ENCODE measurements at places on chromosomes 5 and 9. TPM values are rescaled to one million over a fixed set of nuclear protein-coding genes. Genes with fewer than 3 reads are reported as not detected.

Gene REEP5
- 112 TPM for polyA plus RNA-seq

DNA sequence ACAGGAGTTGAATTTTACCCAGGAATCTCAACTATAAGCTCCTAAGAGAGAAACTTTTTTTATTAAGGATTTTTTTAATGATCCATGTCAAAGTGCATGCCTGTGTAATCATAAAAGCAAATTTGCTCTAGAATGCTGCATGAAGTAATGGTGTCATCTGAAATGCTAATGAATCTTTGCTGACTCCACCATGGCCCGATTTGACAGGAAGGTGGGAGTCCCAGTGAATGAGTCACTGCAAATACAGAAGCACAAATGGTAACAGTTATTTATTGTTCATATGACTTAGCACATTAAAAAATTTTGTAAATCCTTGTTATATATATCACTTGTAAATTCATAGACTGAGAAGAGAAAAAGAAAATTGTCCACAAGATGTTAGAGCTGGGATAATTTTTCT is 341.3 kb downstream of the RASEF start:
- DNase-seq, result no peak

DNA sequence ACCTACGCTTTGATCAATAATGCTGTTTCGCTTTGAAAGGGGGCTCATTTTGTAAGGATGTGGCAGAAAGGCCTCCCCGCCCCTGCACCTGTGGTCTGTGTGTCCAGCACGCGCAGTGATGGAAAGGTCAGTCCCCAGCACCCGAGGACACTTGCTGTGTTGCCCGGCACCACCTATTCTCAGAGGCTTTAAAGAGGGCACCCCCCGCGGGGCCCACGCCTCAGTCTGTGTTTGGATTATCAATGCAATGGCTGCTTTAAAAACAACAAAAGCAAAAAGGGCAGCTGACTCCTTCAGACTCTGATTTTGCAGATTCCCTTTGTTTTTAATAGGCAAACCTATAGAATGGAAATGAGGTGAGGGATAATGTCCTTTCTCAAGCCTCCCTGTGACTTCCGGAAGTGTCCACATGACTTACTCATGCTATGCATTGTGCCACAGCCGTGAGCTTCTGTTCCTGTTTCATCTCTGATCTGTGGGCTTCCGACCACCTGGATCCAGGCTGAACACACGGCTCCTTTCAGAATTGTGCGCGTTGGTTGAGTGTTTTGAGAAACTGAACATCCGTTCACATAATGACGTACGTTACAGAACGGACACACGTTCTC is 416.2 kb downstream of the IRX2 start:
- DNase-seq, result no peak

Gene DOCK8
- polyA plus RNA-seq, result 12.6 TPM

Gene CER1
- polyA plus RNA-seq, result 0.89 TPM

GRCh38 chr9:138118601-138119071 is 241.1 kb downstream of the CACNA1B start:
- DNase-seq, result no peak

Gene LEAP2
- 5.7 TPM for polyA plus RNA-seq

Gene CCDC152
- 21.5 TPM for polyA plus RNA-seq

DNA sequence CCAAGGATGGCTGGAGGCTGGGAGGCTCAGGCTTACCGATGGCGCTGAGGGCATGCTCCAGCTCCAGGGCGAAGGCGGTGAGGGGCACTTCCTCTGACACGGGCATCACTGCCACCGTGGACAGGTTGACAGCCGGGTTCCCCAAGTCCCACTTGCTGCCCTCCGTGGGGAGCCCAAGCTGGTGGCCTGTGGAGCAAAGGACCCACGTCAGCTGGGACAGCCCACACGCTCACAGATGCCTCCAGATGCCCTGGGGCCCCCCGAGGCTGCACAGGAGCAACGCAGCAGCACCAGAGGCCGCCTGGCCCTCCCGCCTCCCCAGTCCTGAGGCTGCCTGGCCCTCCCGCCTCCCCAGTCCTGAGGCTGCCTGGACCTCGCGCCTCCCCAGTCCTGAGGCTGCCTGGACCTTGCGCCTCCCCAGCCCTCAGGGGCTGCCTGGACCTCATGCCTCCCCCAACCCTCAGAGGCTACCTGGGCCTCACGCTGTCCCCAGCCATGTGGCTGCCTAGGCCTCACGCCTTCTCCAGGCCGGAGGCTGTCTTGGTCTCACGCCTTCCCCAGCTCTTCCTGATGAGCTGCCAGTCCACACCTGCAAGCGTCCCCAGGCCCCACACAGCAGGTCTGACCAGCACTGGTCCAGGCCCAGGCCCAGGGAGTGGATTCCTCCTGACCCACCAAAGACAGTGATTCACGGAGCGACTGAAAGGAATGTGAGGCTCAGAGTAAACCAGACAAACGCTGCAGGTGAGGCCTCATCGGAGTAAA is 25.6 kb upstream of the NSMF start:
- no peak for DNase-seq

DNA sequence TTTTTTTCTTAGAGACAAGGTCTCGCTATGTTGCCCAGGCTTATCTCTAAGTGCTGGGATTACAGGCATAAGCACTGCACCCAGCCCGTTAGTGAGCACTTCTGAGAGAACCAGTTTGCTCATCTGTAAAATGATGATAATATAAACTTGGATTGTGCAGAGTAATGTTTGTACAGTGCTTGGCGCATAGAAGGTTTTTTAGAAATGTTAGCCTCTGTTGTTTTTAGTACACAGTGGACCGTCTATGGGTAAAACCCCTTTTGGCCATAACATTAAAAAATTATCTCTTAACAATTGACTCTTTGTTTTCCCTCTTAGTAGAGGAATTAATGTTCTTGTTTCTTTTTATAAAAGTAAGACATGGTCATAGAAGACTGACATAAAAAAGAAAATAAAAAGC is 202.1 kb downstream of the PCSK5 start:
- no peak for DNase-seq

DNA sequence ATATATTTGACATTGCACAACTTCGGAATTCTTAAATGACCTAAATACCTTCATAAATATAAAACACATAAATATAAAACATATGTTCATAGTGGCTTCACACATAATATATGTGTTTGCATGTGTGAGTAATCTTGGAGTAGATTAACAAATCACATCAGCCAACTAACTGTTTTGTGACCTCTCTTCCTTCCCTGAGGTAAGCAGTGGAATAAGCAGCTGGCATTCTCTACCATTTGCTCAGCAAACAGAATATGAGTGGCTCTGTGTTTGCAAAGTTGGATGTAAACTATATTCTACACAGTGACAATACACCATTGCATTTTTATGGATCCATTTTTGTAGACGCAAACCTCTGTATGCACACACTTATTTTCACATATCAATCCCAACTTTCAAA is 189.9 kb downstream of the ACER2 start:
- DNase-seq, result no peak

DNA sequence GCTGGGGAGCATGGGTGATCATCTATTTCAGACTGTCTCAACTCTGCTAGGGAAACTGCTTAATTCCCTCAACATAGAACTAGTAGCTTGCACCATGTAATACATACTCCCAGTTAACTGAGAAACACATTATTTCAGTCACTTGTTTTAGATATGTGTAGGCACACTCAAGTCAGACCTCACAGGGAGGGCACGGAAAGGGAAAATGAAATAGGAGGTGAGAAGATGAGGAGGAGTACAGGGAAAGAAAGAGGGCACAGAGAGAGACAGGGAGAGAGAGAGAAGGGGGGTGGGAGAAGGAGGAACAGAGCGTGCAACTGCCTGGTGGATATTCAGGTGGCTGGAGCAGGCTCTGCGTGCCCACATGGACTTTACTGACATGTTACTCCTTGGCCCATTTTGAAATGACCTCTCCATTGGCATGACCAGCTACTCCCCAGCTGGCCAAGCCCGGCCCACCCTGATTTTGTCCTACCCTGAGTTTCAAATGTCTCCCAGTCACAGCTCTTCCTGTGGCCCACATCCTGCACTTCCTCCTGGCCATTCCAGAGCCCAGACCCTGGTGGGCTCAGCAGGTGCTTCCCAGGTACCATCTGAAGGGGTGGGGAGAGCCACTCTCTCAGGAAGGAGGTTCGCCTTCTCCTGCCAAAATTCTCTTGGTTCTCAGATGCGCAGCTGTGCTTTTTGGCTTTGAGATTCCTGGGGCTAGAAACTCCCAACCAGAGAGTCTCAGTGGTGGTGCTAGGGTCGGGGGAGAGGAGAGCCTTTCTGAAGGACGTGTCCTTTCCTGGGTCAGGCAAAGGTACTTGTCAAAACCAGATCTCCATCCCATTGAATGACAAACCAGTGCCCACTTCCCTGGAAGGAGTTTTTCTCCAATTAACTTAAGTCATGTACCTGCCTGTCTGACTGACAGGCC is 229.4 kb downstream of the FSTL4 start:
- no peak for DNase-seq

DNA sequence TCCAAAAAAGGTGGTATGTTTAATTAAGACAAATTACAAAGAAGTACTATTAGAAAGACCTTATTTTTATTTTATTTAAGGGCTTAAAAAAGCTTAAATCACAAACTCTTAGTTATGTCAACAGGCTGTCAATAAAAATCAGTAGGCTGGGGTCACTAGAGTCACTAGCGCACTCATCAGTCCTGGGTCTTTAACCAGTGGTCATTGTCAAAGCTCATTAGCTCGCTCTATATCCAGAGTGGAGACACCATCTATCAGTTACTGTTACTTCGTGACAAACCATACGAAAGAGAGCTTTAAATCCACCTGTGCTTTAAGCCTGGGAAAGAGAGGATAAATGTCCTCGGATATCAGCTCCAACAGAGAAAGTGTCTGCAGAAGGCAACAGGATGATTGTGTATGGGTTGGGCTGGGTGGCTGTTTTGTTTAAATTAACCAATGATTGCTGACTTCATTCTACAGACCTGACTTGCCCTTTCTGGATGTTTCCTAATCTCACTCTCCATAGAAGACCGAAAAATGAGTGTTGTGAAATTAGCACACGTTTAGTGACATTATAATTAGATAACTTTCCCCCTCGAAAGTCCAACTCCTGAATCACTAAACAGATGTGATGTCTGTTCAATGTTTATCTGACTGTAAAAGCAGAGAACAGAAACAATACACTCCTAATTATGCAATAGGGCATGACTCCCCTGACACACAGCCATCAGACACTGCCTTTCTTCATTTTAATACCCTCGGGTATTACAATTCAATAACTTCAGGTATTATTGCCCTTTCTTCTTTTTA is 123.6 kb upstream of the TNPO1 start:
- DNase-seq, result no peak

DNA sequence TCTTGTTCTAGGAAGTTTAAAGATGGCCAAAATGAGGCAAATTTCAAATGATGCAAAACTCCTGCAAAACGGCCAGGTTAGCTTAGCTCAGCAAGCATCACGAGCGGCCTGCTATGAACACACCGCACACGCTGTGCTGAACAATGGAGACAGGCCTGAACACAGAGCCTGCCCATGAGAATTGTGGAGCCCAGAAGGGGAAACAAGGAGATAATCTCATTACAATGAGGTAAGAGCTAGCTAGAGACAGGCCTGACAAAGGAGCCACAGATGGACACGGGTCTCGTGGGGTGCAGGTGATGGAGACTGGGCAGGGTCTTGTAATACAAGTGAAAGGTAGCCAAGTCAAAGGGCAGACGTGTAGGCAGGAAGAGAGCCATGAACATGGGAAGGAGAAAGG is 50.2 kb downstream of the PSMB7 start:
- DNase-seq, result no peak

Gene MCCC2
- polyA plus RNA-seq, result 57.6 TPM

Gene EDIL3
- 41.3 TPM for polyA plus RNA-seq

DNA sequence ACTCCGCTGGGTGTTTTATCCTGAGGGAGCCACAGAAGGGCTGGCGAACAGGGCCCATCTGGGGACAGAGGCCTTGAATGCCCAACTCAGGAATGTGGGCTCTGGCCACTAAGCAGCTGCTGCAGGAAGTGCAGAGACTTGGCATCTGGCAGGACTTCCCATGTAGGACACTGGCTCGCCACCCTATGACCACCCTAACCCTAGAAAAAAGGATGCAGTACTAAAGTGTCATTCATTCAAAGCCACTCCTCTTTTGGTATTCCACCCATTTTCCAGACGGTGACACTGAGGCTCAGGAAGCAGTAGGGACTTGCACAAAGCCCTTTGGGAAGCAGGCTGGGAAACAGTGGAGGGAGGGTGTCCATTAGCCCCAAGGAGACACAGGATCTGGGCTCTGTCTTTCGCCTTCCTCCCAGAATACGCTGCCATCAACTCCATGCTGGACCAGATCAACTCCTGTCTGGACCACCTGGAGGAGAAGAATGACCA is 3.0 kb downstream of the BBLN start:
- no peak for DNase-seq

Gene GABRA1
- polyA plus RNA-seq, result not detected

- no peak for DNase-seq
These were observed 388.7 kb downstream of the EFNA5 start for GRCh38 chr5:107282061-107282460.

Gene SCAI
- 11.0 TPM for polyA plus RNA-seq

DNA sequence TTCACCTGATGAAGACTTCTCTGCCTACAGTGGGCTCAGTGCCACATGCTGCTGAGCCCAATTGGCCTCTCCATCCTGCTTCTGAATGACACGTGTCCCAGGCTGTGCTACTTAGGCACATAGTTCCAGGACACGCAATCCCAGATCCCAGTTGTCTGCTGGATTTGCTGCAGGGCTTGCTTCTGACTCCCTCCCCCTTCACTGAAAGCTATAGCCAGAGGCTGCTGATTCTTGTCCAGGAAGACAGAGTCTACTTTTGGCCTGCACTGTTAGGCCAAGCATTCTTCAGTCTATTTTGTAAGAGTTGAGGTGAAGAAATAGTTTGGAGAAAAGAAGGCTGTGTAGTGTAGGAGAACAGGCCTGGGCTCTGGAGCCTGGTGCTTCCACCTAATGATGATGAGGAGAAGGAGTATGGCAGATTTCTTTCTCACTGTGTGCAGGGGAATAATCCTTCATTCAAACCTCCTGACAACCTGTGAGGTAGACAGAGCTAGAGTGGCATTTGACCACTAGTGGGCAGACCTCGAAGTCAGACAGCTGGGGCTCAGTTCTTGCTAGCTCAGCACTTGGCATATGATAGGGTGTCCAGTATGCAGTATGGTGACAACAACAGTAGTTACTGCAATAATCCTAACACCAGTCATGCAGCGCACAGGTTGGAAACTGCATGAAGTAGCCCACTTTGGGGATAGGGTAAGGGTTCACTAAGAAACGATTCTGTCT is 19.5 kb upstream of the ASPN start:
- DNase-seq, result no peak

Gene PIP5K1B
- polyA plus RNA-seq, result 6.3 TPM

Gene ANKRD34B
- 0.30 TPM for polyA plus RNA-seq

Gene BTNL8
- 0.89 TPM for polyA plus RNA-seq

Gene SPATA31A3
- polyA plus RNA-seq, result not detected

DNA sequence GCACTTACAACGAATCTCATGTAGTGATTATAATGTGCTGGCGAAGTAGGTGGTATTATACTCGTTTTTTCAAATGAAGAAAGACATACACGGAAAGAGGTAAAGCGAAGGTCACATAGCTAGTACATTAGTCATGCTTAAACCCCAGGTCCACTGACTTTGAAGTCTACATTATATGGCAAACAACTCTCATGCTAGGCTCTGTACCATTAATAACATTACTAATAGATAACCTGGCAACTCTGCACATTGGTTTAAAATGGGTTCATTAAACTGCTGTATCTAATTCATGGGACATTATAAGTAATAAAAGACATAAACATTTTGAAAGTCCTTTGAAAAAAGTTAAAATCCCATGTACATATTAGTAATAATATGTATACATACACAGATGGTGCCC is 21.2 kb downstream of the FYB1 start:
- no peak for DNase-seq

Gene TLN1
- polyA plus RNA-seq, result 192 TPM

Gene GFI1B
- 0.62 TPM for polyA plus RNA-seq

Gene SPINK4
- polyA plus RNA-seq, result not detected
